ENCODE measurements at places on chromosomes 16 and 17.

GRCh38 chr16:7550096-7550495 is 217.5 kb downstream of the RBFOX1 start:
- DNase-seq = no peak

DNA sequence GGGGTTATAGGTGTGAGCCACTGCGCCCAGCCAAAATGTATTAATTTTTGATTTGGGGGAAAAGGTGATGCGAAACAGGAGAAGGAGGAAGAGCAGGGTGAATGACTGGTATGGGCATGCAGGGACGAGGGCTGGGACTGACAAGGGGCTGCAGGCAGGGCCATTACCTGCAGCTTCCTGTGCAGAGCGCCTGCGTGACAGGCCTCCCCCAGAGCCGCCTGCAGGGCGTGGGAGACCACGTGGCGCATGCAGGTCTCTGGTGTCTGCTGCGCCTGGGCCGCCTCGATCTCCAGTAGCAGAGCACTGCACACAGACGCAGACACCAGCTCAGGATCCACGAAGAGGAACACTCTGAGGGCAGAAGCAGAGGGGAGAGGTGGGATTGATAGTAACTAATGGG is 32.4 kb downstream of the PIK3R6 start:
- peak; percentile 20 for DNase-seq

DNA sequence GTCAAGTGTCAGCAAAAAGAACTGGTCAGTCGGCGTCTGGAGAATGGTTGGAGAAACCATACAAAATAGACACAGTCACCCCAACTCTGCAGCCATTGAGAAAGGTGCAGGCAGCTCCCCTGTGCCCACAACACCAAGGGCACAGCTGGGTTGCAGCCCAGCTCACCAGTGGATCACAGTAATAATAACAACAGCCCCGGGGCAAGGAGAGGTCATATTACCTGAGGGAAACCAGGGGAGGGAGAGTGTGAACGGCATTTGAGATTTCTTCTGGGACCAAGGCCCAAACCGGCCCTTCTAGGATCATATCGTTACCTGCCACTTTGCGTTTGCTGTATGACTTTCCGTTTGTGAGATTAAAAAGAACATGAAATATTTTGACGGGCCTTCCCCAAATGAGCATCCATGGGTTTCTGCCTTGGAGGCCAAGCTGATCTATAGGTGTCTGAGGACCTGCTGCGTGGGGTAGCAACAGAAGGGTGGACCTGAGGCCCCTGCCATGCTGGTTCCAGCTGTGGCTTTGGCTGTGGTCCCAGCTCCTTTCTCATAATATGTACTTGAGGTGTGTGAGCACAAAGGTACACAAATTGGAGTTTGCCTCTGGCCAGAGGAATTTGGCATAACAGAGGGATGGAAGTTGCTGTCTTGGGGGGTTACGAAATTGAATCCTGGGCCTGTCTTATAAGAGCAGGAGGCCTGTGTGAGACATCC is 154.6 kb downstream of the CMIP start:
- DNase-seq = no peak

DNA sequence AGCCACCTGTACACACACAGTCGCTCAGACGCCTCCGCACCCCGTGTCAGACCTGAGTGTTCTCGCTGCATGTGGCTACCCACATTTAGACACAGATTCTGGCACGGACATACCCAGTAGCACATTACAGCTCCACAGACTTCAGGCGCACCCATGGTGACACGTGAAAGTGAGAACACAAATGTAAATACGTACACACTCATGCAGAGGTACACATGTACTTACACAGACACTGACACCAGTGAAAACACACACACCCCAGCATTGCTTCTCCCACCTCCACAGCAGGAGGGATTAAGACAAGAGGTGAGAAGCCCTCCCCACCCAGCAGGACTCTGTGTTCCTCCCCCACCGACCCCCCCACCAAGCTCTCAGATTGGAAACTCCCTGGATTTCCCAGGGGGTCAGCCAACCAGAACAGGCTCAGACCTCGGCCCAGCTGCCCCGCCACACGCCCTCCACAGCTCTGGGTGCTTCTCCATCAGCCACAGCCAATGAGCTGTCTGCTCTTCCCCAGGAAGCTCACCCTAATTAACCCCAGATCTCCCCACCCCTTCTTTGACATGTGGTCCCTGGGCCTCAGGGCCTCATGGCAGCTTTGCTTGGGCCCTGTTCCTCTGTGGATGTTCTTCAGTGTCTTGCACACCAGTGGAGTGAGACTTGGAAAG is 5.3 kb upstream of the FOXN1 start:
- DNase-seq = no peak

GRCh38 chr17:45111850-45112249 is 20.5 kb downstream of the PLCD3 start:
- no peak for DNase-seq

- no peak for DNase-seq
These were observed 23.5 kb downstream of the KCNJ12 start for GRCh38 chr17:21399474-21400186.

GRCh38 chr16:28823291-28823872 is 583 bp downstream of the ATXN2L start:
- DNase-seq = no peak

GRCh38 chr17:43070872-43071271 is 45.8 kb downstream of the RND2 start:
- DNase-seq = no peak

DNA sequence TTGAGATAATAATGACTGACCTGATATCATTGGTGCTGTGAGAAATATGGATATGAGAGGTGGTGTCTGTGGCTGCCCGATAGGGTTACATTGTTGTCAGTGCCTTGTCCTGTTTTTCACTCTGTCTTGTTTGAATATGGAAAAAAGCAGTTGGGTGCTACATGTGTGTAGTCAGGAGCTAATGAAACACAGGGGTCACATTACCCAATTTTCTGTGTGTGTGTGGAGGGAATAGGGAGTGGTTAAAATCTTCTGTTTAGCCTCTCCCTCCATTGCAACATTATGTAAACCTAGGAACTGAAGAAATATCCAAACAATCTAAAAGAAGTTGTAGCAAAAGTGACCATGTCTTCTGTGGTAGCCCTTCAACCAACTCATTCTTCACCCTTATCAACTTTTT is 527.7 kb upstream of the SOX9 start:
- no peak for DNase-seq

DNA sequence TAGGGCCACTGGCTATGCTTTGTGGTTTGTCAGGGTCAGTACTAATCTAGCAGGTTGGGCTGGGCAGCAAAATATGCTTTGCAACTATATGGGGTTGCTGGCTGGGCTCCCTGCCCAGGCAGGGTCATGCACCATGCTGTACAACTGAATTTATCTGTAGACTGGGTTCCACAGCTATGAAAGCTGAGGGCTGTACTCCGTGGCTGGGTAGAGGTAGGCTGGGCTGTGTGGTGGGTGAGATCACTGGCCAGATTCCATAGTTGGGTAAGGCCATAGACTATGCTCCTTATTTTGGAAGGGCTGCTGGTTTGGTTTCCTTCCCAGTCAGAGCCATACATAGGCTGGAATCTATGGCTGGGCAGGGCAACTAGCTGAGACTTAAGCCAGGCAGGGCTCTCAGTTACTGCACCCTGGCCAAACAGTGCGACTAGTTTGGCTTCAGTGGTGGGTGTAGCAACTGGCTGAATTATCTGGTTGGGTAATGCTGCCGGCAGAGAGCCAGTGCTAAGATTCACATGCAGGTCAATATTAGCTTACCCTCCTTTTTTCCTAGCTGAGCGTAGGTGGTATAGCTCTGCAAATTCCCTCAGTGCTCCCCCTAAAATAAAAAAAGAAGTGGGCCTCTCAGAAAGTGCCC is 769.1 kb upstream of the CDH8 start:
- no peak for DNase-seq

- peak; percentile 37 for DNase-seq
These were observed 1847.5 kb downstream of the TP53TG3F start for GRCh38 chr16:35306915-35307314.

DNA sequence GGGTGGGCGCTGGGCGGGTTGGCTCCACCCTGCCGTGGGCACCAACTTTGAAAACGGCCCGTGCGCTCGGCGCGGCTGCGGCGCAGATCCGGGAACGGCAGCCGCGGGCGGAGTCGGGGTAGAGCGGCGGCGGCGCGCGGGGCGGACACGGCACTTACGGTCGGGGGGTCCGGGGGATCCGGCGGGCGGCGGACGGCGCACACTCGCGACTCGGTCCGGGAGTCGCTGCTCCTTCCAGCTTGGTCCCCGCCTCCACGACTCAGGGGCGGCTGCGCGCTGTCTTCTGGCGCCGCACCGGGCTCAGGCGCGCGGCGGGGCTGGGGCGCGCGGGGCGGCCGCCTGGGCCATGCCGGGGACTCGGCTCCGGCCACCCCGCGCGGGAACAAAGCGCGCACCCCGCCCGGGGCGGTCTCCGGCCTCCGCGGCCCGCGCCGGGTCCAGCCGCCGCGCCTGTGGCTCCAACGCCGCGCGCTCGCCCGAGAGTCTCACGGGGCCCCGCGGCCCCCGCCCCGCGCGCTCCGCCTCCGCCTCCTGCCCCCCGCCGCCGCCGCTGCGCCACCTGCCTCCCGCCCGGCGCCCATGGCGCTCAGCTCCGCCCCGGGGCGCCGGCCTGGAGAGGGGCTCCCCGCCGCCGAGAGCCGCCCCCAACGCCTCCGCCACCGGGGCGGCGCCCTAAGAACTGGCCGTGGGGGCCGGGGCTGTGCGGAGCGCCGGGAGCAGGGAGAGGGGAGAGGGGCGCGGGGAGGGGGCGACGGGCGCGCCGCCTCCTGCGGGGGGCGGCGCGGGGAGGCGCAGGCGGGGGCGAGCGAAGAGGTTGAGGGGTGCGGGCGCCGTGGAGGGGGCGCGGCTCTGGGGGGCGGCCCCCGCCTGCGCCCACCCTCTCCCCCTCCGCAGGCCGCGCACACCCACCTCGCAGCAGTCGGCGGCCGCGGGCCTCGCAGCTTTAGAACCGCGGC is 35.9 kb downstream of the CBFA2T3 start:
- no peak for DNase-seq

DNA sequence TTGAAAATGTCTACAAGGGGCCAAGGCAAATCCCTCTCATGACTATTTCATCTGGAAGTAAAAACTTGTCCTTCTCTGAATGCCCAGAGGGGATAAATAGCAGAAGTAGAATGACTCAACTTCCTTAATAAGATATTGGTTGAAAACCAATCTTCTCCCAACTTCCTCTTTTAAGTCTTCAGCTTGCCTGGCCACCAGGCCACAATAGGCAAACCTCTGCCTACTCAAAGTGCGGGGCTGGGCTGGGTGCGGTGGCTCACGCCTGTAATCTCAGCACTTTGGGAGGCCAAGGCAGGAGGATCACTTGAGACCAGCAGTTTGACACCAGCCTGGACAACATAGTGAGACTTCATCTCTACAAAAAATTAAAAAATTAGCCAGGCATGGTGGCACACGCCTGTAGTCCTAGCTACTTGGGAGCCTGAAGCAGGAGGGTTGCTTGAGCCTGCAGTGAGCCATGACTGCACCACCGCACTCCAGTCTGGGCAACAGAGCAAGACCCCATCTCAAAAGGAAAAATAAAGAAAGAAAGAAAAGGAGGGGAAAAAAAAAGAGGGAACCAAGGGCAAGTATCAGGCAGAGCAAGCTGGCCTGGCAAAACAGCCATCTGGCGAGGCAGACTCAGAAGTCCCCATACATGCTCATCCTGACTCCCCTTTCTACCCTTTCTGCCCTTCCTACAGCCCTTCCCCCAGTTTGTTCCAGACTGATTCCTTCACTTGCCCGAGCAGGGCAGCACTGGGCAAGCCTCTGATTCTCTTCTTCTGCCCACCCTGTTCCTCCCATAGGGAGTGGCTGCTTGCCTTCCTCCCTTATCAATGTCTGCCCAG is 20.6 kb downstream of the MAP3K14 start:
- DNase-seq = no peak

- DNase-seq = no peak
These were observed 4.3 kb upstream of the CCDC154 start for GRCh38 chr16:1448536-1449116.

DNA sequence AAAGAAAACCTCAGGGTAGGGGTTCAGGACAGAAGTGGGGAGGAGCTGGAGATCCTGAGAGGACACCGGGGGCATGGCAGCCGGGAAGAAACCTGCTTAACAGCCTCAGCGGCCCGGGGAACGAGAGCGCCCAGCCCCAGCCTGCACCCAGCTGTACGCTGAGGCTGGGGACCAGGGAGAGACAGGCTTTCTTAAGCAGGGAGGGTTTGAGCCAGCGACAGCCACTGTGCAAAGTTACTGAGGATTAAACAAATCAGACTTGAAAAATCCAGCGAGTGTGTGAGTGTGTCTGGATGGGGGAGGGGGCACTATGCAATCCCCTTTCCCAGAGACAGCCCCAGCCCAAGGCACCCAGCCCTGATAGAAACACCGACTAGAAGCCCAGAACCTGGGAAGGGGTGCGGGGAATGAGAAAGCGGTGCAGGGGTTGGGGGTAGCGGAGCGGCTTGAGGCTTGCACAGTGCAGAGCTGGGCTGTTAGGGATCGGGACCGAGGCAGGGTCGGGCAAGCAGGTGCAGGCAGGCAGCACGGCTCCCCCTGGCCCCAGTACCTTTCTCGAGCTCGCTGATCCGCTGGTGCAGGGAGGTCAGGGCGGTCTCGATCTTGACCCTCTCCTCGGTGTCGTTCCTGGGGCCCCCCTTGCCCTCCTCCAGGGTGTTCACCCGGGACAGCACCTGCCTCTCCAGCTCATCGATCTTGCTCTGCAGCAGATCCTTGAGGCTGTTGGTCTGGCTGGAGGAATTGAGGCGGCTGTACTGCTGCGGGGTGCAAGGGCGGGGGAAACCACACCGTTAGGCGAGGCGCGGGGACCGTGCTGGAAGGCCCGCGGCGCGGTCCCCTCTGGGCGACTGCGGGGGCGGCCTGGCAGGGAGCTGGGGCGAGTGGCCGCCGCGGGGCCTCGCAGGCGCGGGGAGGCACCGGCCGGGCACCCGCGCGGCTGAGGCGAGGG is 1.2 kb downstream of the NPTX1 start:
- DNase-seq = no peak

GRCh38 chr17:7034955-7035590 is 742 bp upstream of the SLC16A13 start:
- DNase-seq = no peak

GRCh38 chr16:88331989-88332920 is 50.5 kb upstream of the ZNF469 start:
- peak; percentile 94 for DNase-seq

GRCh38 chr16:48687421-48688038 is 77.5 kb upstream of the N4BP1 start:
- no peak for DNase-seq

- peak; percentile 77 for DNase-seq
These were observed 212.2 kb downstream of the SEC14L1 start for GRCh38 chr17:77352996-77353395.

DNA sequence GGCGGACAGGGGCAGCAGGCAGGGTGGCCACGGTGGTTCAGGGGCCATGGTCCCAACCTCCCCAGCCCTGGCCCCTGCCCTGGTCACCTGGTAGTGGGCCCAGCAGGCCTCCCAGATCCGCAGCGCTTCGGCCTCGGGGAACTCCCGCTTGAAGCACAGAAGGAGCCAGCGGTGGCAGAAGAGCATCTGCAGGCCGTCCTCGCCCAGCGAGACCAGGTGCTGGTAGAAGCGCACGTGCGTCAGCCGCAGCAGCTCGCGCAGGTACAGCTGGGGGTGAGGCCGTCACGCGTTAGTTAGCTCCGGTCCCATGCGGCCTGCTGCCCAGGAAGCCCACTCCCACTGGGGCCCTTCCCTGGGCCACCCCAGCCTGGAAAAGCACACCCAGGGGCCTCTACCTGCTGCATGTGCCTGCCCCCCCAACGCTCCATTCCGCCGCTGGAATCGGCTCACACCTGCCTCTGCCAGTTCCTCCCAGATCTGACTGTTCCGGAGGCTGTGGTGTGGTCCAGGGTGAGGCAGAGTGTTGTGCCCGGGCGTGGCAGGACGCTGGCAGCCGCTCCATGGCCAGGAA is 90.8 kb downstream of the TBC1D16 start:
- DNase-seq = no peak

GRCh38 chr16:55487048-55487803 is 8.2 kb downstream of the MMP2 start:
- no peak for DNase-seq

GRCh38 chr16:68319185-68319908 is 8.5 kb downstream of the PRMT7 start:
- DNase-seq = no peak

Data from vagina (tissue), 2 donors.